ENCODE measurements at places on chromosomes 2 and 18.

GRCh38 chr2:97774425-97774824, 61.0 kb downstream of the ZAP70 start:
- no peak for DNase-seq

GRCh38 chr2:83081826-83082690, 1377.0 kb downstream of the SUCLG1 start:
- no peak for DNase-seq

DNA sequence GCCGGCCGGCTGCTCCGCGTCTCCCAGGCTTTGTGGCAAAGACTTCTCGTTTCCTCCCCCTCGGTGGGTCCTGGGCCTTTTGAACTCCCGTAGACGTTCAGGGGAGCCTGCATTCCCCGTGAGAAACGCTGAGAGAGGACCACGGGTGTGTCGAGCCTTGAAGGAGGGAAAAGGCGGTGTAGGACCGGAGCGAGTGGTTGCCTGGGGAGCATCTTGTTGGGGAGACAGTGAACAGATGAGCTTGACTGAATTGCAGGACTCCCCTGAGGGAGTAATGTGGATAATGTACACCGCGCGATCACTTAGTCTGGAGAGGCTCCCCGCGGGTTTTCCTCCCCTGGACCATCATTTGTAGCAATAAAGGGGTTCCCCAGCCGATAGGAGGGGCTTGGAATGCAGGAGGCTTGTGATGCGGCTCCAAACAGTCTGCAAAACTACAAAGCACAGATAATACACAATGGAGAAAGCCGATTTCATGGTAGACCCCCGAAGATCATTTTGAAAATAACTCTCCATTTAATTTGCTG, 769 bp downstream of the ALMS1 start:
- DNase-seq = no peak

DNA sequence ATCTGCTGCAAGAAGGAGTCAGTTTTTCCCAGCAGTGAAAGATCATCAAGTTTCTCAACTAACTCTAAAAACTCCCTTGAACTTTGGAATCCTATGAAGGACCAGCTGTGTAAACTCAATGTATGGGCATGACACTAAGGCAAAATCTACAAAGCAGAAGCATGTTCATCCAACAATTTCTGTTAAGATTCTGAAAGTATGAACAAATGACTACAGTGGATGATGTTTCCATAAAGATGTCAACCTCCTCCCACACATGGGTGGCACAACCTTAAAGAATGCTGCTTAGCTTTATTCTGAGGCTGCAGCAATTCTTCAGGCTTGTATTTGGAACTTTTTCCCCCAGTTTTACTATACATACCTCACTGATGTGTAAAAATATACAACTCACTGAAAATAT, 47.2 kb downstream of the WDR33 start:
- DNase-seq = no peak

GRCh38 chr18:45228796-45229388, 386.4 kb upstream of the SLC14A2 start:
- DNase-seq = no peak

DNA sequence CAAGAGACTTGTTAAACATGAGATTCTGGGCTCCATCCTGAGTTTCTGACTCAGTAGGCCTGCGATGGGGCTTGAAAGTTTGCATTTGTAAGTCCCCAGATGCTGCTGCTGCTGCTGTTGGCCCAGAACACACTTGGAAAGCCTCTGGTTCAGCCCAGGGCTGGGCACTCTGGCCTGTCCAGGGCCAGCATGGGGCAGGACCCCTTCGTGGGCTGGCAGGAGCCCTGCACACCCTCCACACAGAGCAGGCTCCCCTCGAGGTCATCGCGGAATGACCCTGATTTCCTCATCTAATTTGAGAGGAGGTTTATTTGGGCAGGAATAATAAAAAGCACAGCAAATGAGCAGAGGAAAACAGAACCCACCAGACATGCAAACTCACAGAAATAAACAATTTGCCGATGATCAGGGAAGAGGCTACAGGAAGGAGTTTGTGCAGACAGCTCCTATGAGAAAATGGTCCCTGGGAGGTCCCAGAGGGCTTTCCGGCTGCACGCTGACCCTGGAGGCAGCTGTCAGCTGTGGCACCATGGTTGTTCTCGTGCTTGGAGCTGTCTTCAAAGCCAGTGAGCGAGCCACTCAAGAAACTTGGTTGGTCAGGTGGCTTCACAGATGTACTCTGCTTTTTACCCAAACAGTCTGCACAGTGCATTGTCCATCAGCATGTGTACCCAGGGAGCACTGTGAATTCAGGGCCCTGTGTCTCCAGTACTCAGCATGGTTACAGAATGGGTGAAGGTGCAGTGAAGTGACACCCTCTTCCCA, 119.3 kb downstream of the GLI2 start:
- no peak for DNase-seq

- DNase-seq = no peak
These were observed 6.5 kb downstream of the ALKAL2 start for GRCh38 chr2:281381-281780.

- DNase-seq = no peak
These were observed 608.1 kb upstream of the REG3G start for GRCh38 chr2:78417355-78417754.

DNA sequence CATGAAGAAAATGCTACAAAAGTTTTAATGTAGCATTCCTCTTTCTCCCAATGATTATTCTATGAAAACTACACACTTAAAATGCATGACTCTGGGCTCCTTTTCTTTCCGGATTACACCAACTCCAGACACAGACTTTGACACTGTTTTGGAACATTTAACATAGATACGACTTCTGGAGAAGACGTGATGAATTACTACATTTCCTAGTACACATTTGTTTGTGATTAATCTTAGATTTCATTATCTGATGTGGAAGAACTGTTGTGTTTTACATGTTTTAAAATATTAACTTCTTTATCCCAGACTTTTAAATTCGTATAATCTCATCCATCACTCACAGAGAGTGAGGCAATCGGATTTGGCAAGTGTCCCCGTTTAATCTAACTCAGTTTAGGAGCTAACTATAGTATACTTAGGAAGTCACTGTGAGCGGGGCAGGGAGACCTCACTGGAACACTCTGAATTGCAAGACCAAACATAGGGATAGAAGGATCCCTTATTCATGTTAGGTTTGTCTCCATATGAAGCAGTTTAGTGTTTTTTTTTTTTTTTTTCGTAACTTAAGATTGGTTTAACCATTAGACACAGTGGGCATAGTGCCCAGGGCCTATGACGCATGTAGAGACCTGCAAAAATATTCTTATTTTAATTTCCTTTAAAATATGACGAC, 66.7 kb downstream of the PDE1A start:
- no peak for DNase-seq

GRCh38 chr2:14388724-14389123, 243.8 kb upstream of the LRATD1 start:
- DNase-seq = no peak

DNA sequence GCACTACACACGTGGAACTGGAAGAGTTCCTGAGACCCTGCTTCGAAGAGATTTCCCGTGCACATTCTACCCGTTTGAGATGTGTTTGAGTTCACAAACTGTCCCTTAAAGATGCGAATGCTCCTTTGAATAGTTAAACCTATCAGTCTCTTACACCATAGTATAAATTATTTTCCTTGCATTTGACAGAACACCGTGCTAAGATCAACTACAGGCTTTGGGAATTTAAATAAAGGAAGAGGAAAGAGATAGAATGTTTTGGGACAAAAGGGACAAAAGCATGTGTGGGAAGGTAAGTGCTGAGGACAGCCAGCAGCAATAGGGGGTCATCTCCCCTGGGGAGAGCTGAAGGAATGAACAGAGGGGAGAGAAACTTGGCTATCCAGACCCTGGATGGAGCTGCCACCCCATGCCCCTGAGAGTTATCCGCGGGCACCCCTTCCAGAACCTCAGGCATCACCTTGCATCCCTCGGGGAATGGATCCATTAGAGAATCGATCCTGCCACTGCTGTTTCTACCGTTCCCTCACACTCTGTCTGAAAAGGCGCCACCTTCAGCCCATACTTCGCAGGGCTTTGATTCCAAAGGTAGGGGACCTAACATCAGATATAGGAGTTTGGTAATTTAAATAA, 888 bp upstream of the ADCY3 start:
- no peak for DNase-seq

DNA sequence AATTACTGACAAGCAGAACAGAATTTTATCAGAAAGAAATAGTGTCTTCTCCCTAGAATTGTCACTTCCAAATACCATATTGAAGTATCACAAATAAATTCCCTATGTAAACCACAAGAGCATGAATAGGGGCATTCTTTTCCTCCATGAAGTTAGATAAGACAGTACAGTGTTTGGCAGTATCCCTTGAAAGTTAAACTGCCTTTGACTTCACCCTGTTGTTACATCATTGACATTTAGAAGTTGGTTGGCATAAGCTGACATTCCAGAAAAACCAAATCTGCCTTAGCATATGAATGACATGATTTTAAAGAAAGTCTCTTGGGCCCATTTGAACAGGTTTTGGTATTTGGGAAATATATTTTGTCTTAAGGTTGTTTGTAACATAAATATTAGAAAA, 50.2 kb upstream of the OSR1 start:
- DNase-seq = no peak

DNA sequence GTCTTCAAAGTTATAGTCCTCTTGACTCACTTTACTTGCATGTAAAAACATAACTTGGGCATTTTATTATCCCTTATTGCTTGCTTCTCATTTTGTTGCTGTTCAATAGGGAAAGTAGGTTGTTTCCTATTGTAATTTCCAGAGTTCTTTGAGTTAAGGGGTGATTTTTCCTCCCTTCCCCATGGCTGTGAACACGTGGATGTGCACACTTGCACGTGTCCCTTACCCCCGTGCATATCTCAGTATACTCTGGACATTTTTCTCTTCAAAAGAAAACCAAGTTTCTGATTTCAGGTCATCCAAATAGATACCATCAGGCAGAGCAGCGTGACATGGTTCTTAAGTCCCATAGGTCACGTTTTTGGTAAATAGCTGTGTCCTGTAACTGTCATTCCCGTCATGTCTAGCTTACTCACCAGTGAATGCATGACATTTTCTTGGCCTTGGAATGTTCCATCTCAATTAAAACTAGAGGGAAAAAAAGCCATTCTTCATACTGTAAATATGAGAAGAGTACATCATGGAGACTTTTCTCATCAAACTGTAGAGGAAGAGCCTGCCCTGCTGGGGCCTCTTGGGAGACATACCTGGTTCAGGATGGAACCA, 83.3 kb upstream of the KCNE4 start:
- no peak for DNase-seq

- peak; percentile 36 for DNase-seq
These were observed 46.8 kb downstream of the MRPS5 start for GRCh38 chr2:95074663-95075439.

DNA sequence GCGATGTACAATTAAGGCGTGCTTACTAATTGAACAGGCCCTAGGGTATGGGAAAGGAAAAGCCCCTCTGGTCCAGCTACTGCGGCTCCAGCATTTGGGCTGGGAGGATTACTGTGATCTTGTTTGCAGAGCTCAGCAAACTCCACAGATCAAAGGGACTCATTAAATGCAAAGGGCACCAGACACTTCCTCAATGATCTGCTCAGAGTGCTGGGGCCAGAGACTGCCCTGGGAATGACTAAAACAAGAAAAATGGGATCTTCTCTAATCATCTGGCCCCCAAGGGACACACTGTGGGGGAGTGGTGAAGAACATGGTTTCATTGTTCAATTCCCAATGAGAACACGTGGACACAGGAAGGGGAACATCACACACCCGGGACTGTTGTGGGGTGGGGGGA, 85.0 kb downstream of the MARCHF4 start:
- no peak for DNase-seq

DNA sequence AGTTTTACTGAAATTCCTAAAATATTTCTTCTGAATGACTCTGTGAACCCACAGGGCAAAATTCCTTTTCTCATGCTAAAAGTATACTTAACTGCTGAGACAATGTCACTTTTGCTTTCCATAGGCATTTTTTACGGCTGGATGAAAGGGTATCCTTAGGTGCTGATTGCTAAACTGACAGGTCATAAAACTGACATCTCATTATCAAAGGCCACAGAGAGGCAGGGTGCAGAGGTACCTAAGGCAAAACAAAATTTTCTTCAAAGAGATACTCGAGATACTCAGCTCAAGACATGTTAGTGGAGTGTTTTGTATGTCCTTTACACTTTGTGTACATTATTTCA, 62.0 kb upstream of the WDR75 start:
- no peak for DNase-seq

DNA sequence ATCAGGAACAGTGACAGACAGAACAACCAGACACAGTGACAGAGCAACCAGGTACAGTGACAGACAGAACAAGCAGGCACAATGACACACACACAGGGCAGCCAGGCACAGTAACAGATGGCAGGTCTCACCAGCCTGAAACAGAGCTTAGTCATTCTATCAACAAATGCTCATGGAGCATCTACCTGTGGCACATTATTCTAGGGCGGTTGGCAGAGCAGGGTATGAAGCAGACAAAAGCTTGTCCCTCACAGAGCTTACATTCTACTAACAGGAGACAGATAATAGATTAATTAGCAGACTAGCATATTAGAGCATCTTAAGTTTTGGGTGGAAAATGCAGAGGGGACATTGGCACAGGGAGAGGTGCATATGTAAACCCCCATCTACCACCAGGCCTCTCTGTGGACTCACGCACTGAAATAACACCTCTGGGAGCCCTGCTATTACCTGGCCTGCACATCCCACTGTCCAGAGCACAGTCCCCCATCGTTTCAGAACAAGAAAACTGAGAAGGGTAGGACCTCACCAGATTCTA, 64.1 kb upstream of the RAB6C start:
- no peak for DNase-seq

- no peak for DNase-seq
These were observed 4.2 kb downstream of the STAMBP start for GRCh38 chr2:73832930-73833329.

DNA sequence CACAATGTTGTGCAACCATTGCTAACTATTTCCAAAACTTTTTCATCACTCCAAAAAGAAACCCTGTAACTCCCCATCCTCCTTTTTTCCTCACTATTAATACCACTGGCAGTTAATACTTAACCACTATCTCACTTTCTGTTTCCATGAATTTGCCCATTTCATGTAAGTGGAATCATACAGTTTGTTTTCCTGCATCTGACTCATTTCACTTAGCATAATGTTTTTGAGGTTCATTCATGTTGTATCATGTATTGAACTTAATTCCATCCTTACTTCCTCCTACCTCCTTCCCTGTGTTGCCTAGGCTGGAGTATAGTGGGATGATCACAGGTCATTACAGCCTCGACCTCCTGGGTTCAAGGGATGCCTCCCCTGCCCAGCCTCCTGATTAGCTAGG, 68.3 kb downstream of the FAM117B start:
- no peak for DNase-seq

DNA sequence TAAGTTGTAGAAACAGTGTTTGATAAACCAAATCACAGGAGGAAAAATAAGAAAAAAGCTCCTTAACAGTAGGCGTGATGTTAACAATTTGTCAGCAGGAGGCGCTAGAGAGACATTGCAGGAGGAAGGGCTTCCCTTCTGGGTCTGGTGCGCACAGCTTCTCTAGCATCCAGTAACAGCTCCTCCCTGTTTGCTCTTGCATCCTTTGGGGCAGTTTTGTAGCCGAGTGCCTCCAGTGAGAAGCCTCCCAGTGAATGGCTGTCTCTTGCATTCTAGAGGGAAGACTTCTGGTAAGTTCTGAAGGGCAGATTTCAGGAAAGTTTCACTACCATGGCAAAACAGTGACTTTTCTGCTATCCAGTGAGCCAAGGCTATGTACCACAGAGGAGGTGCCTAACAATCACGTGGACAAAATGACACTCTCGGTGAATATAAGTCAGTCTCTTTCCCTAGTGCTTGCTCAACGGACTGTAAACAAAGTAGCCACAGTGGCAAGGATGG, 9.5 kb upstream of the ZNF396 start:
- peak; percentile 29 for DNase-seq
